ENCODE measurements at places on chromosomes 6 and 20.

- no peak for DNase-seq
These were observed 41.6 kb downstream of the NUP153 start for GRCh38 chr6:17665132-17665531.

GRCh38 chr20:19812056-19812455 is 54.0 kb downstream of the RIN2 start:
- DNase-seq = no peak

GRCh38 chr20:32333988-32334885 is 23.9 kb upstream of the ASXL1 start:
- DNase-seq = no peak

DNA sequence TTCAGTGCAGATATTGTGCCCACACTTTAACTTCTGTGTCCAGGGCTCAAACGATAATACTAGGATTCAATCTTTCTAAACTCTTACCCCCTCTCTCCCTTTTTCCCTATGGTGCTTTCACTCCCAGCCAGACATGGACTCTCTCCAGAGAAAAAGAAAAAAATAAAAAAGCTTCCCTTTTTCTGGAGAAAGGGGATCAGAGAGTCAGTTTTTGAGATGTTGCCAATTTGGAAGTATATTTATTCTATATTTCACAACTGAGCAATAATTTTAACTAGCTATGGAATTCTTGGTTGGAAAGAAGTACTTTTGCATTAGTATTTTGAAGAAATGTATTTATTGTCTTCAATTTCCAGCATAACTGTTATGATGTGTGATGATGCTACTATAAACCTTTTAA is 72.2 kb upstream of the ZFP64 start:
- DNase-seq = no peak

DNA sequence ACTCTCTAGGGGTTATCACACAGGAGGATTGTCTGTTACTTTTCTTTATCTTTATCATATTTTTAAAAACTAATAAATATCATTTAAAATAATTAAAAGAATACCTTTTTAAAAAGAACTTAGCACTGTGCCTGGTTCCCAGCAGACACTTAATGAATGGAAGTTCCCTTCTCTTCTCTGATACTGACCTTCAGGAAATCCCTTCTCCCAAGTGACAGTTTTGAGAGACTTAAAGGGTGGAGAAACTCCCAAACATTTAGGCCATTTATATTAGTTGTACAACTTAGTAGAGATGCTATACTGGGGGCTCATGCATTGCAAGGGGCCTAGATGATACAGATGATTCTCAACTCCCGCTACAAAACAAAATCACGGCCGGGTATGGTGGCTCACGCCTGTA is 18.5 kb downstream of the MAP1LC3A start:
- DNase-seq = no peak

GRCh38 chr20:40922865-40923264 is 105.8 kb upstream of the TOP1 start:
- DNase-seq = no peak

- DNase-seq = no peak
These were observed 5.4 kb upstream of the KCNQ5 start for GRCh38 chr6:72616406-72617015.

DNA sequence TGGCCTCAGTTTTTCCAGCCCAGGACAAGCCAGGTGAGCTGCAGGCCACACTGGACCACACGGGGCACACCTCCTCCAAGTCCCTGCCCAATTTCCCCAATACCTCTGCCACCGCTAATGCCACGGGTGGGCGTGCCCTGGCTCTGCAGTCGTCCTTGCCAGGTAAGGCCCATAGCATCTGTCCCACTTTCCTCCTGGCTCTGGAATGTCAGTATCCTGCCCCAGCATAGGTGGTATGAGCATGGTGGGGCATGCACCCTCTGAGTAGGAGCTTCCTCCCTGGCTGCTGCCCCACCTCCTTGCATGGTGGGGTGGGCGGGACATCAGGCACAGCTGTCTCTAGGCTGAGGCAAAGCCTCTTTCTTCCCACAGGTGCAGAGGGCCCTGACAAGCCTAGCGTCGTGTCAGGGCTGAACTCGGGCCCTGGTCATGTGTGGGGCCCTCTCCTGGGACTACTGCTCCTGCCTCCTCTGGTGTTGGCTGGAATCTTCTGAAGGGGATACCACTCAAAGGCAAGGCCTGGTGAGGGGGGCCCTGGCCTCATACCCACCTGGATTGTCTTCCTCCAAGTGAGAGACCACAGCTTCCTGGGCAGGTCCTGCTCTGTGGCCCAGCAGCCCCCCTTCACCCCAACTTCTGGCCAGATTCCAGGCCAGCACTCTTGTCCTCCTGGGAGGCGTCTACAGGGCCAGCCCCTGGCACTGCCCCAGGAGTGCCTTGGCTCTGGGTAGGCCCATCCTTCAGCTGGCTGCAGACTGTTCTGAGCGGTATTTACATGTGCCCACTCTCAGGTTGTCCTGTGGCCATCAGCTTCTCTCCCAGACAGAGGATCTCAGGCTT is 9.1 kb downstream of the PI16 start:
- no peak for DNase-seq

DNA sequence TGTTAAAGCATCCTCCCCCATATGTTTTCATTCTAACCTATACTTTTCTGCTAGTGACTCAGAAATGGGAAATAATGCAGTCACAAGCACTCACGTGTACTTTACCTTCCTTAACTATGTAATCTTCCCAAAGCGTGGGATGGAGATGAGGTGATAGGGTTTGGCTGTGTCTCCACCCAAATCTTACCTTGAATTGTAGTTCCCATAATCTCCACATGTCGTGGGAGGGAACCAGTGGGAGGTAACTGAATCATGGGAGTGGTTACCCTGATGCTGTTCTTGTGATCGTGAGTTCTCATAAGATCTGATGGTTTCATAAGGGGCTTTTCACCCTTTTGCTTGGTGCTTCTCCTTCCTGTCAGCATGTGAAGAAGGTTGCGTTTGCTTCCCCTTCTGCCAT is 35.4 kb downstream of the AGPAT4 start:
- no peak for DNase-seq

- no peak for DNase-seq
These were observed 228.2 kb downstream of the CDH4 start for GRCh38 chr20:61480158-61480825.

DNA sequence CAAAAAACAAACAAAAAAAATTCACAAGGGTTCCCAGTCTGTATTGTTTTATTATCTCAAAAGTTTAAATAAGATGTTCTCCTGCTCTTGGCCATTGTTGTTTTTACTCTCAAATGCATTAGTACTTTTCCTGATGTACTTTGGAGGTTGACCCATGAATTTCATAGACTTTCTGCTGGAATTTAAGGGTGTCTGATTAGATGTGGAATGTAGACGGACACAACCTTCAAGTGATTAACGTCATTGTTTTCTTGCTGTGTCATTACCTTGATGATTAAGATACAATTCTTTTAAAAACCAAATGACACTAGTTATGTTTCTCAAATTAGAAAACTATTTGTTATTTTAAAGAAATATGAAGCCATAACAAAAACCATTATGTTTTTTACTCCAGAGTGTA is 421.4 kb upstream of the RUNX2 start:
- no peak for DNase-seq

GRCh38 chr20:41358717-41359116 is 7.9 kb downstream of the EMILIN3 start:
- no peak for DNase-seq

GRCh38 chr6:153023977-153024708 is 21.6 kb upstream of the MTRF1L start:
- no peak for DNase-seq

- DNase-seq = no peak
These were observed 107.7 kb downstream of the PTPRK start for GRCh38 chr6:128412680-128413079.

GRCh38 chr20:25548613-25549086 is 36.7 kb downstream of the NINL start:
- no peak for DNase-seq

DNA sequence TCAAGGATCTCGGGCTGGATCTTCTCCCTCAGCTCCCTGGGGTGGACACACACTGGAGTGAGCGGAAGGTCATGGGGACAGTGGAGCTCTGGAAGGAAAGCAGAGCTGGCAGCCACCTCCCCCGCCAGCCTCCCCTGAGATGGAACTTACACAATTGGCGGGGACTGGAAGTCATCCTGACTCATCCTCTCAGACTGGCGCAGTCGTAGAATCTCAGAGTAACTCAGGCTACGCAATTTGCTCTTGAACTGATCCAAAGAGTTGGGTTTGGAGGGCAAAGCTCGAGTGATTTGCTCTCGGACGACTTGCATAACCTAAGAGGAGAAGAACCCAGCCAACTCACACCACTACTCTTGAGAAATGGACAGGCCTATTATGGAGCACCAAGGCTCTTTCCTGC is 34.8 kb downstream of the ELMO2 start:
- DNase-seq = no peak

- DNase-seq = no peak
These were observed 72.0 kb downstream of the DACT2 start for GRCh38 chr6:168247443-168248147.

DNA sequence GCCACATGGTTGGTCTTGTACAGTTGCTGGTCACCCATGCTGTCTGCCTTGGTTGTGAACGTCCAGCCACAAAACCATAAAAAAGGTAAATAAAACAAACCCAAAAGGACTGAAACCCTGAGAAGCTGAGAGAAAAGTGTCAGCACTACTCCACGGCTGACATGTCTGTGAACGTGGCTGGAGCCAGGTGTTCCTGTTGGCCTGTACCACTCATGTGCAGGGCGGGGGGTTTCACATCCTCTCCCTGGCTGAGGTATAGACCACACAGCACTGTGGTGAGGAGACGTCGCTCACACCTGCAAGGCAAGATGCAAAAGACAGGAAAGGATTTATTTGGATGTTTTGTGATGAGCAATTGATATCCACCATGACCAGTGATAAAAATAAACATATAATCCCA is 51.9 kb upstream of the MRPS10 start:
- no peak for DNase-seq

DNA sequence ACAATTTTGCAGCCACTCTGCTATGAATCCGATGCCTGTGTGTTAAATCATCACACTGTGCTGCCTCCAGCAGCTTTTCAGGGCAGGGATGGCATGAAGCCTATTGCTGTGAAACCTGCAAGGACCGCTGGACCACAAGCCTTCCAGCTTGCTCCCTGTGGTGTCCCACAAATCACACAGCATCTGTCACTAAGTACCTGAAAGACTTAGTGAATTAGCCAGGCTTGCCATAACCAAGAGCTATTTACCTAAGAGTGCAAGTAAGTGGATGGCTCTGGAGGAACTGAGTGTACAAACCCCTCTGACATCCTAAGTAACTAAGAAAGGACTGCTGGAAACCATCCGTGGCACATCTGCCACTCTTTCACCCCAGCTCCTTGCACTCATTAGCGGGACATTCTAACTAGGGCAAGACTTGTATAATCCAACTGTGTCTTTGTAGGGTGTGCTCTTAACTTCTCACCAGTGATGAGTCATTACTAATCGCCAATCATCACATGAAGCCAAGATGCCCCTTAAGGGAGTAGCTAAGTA is 34.7 kb downstream of the FOXQ1 start:
- no peak for DNase-seq

DNA sequence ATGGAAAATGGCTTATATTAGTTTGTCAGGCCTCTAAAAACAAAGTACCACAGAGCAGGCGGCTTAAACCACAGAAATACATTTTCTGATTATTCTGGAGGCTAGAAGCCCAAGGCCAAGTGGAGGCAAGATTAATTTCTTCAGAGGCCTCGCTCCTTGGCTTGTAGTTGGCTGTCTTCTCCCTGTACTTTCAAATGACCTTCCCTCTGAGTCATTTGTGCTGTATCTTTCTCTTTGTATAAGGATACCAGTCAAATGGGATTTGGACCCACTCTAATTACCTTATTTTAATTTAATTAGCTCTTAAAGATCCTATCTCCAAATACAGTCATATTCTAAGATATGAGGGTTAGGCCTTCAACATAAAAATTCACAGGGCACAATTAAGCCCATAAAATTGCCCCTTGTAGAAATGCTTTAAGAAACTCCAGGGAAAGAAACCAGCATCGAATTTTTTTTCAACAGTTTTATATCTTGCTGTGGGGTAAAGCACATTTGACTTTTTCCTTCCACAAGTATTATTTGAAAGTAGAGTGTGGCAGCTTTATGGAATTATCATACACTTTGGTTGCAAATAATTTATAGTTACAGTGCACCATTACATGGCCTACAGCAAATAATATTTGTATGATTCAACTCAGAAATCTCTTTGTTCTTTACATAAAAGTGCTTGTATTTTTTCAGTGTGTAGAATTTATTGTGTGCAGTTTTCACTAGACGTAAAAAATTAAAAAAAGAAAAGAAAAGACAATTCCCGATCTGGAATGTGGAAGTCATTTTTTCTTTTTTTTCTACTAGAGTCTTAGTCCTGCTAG is 706.1 kb downstream of the KIF16B start:
- no peak for DNase-seq

DNA sequence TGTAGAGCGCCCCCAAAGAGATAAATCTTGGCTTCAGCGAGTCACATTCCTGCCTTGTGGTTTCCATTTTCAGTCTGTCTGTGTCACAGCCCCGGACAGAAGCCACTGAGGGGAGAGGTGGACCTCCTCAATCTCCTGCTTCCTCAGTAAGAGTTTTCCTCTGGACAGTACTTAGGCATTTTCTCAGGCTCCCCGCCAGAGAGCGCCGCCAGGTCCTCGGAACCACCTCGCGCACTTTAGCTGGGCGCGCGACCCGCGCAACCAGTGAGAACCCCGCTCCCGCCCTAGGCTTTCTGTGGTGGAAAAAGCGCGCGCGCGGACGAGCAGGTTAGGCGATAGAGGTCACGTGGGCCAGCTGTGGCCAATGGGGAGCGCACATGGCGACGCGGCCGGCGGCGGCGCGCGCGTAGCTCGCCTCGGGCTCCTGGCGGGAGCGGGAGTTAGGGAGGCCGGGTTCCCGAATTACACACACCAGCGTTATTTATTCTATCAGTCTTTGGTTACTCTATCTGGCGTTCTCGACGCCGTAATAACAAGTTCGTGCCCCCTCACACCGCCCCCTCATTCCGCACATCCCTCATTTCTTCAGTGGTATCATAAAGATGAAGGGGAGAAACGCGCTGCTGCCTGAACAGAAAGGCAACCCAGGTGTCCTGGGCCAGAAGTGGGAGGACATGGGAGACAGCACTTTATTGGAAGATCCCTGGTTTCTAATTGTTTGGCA is 19.4 kb downstream of the PXT1 start:
- DNase-seq = peak; percentile 96

DNA sequence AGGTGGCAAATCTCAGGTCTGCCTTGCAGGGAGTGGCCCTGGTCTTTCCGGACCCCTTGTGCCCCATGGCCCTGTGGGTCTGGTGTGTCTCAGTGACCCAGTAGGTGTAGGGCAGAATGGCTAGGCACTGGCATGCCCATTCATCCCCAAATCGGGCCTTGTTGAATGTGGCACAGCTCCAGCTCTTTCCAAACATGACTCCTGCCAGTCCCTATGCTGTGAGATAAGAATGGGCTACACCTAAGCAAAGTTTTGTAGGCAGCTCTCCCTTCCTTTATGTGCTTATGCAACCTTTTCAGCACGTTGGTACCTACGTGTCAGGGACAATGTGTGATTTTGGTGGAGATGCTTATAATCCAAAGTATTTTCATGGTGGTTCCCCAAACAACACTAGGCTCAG is 33.9 kb downstream of the FOXO3 start:
- DNase-seq = no peak

GRCh38 chr6:119241111-119241465 is 108.5 kb downstream of the MAN1A1 start:
- no peak for DNase-seq

- DNase-seq = no peak
These were observed 68.4 kb downstream of the SHPRH start for GRCh38 chr6:145895802-145896201.

GRCh38 chr6:118656847-118657451 is 5.6 kb upstream of the CEP85L start:
- DNase-seq = no peak
